Lower leg skin (tissue), 4 donors: ENCODE measurements at places on chromosomes 16 and 17. TPM values are rescaled to one million over a fixed set of nuclear protein-coding genes. Genes with fewer than 3 reads are reported as not detected.

RGS11 gene
- 2.7 TPM for total RNA-seq

DNA sequence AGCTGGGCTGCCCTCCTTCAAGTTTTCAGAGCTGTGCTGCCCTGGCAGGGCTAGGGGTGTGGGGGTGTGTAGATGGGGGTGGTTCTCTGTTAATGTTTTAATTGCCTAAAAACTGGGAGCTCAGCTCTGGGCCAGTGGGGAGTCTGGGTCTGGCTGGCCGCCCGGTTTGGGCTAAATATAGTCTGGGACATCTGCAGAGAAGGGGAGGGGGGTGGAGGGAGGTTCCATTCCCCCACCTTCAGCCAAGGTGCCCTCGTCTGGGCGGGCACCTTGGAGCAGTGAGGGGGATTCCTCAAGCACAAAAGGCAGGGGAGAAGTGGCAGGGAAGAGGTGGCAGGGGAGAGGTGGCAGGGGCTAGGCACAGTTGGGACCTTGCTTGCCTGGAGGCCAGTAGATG lies 13.0 kb downstream of the RARA start:
- no peak for DNase-seq

- no peak for DNase-seq
Observed at GRCh38 chr17:73711184-73711583, 66.9 kb upstream of the SDK2 start.

DNA sequence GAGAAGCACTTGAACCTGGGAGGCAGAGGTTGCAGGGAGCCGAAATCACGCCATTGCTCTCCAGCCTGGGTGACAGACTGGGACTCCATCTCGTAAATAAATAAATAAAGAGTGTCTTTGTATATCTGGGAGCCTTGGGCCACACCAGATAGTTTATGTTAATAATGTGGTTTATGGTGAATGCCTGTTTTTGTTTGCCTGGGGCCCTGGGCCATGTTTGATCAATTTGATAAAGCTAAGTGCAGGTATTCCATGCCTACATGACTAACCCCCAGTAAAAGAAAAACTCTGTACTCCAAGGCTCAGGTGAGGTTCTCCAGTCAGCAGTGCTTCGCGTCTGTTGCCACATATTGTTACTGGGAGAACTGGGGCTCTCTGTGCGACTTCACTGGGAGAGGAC lies 15.1 kb downstream of the SCIMP start:
- no peak for DNase-seq

DNA sequence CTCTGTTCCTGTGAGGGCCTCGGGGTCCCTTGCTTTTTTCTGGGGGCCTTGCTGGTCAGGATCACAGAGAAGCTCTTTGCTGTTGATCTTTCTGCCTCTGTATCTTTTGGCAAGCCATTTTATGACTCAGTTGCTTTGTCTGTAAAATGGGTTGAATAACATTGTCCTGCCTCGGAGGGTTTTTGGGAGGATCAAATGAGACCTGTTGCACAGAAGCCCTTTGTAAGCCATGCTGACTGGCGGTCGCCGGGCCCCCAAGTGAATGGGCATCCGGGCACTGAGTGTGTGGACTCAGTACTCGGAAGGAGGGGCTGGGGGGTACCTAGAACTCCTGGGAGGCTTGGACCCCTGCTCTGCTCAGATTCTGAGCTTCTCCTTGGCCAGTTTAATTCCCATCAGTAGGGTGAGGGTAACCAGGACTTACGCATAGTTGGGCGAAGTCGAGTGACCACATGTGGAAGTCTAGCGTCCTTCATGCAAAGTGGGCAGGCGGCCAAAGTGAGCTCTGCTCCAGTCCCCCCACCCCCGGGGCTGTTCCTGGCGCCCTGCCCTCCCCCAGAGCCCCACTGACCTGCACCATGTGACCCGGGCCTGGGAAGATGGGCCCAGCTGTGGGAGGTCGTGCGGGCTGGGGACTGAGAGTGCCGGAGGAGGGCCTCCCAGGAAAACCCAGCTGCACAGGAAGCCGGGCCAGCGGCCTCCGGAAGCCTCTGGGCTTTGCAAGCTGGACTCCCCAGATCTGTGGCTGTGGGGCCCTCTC lies 284.0 kb downstream of the SEC14L1 start:
- DNase-seq: peak; percentile 83

GRCh38 chr17:51820252-51820651 lies 338.3 kb downstream of the CA10 start:
- no peak for DNase-seq

CAPNS2 gene
- total RNA-seq: 161 TPM

CLEC18B gene
- 0.30 TPM for total RNA-seq

DNA sequence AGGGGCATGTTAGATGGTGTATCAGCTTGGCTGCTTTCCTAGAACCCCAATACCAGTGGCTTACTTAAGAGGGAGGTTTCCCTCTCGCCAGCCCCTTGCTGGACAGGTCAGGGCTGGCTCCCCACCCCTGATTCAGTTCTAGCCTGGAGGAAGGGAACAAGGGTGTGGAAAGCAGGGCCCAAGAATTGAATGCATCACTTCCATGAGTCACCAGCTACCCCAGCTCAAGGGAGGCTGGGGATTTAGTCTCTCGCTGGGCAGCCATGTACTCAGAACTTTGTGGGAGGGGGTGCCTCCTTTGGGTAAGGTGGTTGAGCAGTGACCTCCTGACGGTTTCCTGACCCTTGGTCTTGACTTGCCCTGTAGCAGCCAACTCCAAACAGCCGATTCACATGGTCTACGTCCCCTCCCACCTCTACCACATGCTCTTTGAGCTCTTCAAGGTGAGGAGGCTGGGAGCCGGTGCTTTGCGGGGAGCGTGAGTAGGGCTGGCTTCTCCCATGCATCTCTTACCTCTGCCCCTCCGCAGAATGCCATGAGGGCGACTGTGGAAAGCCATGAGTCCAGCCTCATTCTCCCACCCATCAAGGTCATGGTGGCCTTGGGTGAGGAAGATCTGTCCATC lies 12.8 kb downstream of the PDK2 start:
- no peak for DNase-seq

DNA sequence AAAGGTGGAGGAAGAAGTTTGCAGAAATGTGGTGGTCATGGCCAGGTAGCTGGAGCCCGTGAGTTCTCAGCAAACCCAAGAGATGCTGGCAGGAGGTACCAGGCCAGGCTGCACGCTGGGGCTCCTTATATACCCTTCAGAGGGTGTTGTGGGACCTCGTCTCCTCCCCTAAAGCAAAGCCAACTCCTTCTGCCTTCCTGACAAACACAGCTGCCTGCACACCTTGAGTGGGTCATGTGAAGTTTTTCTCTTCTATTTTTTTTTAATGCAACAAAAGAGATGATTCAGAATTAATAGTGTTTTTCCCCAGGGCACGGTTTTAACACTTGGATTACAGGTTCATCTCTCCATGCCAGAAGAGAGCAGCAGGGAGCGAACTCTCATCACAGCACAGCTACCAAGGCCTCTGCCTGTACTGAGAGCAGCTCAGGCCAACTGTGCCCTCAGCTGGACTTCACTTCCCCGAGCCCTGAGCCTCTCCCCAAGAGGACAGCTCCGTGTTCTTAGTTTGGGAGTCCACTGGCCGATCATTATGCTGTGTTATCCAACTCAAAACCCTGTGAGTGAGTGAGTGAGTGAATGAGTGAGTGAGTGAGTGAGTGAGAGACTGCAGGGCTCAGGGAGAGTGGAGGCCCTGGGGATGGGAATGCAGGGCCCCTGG lies at the start of gene KRT15:
Gene KRT15 (minus strand): TSS at position 102 of the 661 bp plus-strand sequence. CDS start 63 bp downstream, at position 39.
- no peak for DNase-seq

C16orf92 gene
- total RNA-seq: not detected

PIRT gene
- total RNA-seq: 0.42 TPM

- DNase-seq: peak; percentile 74
Observed at GRCh38 chr16:87393680-87394055, 1.5 kb downstream of the MAP1LC3B start.

- DNase-seq: no peak
Observed at GRCh38 chr16:90047714-90048346, 28.6 kb upstream of the DBNDD1 start.
